ENCODE measurements at places on chromosomes 5 and 9.

DNA sequence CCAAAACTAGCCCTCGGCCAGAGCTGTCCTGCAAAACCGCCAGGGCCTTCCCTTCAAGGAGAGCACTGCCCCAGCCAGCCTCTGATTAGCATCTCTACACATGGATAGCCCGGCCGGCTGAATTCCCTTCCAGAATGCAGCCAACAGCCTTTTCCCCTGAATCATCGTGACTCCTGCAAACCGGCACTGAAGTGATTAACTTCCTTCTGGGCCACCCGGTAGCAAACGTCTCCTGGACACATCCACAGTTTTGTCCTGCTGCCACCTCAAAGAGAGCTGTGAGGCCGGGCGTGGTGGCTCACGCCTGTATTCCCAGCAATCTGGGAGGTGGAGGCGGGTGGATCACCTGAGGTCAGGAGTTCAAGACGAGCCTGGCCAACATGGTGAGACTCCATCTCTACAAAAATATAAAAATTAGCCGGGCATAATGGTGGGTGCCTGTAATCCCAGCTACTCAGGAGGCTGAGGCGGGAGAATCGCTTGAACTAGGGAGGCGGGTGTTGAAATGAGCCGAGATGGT lies 21.1 kb upstream of the EEIG1 start:
- no peak for DNase-seq

- DNase-seq: no peak
Measured at GRCh38 chr9:131776473-131776872, 36.6 kb upstream of the RAPGEF1 start.

DNA sequence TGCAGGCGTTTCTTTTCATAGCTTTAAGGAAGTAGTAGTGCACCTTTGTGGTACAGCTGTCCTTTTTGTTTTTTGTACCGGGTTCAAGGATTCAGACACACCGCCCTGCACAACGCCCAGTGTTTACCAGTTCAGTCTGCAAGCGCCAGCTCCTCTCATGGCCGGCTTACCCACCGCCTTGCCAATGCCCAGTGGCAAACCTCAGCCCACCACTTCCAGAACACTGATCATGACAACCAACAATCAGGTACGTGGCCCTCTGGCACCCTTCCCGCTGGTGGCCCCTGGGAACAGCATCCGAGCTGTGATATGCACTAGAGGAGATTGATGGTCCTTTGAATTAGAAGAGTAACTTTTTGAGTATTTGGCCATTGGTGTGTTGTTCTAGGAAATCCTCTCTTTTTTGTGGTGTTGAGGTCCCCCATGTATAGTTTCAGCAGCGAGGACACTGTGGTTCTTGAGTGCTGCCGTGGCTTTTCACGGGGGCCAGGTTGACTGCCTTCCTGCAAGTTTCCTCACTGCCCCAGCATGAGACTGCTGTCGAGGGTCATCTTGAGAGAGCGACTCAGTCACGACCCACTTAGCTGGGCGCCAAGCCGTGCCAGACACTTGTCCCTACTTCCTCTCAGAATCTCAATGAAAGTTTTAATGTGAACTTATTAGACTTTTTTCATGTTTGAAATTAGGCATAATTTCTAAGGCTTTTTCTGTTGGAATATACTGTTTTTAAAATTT lies 37.9 kb downstream of the TENT4A start:
- no peak for DNase-seq

- no peak for DNase-seq
Measured at GRCh38 chr9:136848393-136849037, 694 bp upstream of the PHPT1 start.

DNA sequence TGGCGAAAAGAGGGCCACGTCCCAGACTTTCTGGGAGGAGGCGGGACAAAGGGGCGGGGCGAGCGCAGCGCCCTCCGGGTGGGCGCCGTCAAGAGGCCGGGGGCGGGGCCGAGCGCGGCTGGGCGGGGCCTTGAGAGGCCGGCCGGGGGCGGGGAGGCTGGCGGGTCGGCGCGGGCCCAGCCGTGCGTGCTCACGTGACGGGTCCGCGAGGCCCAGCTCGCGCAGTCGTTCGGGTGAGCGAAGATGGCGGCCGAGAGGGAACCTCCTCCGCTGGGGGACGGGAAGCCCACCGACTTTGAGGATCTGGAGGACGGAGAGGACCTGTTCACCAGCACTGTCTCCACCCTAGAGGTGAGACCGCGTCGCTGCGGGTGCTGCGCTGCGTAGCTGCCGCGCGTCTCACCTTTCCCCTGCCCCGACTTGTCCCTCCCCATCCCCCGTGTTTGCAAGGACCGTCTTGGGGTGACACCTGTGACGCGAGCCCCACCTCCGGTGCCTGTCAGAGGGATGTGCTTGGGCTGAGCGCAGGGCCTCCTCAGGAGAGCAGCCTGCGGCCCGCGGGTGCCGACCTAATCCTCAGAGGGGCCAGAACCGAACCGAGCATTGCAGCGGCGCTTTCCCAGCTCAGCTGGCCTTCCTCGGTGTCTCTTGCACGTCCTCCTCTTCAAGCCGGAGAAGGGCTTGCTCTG lies at the start of gene SNX2:
SNX2 (plus strand) TSS at position 220 of the 689 bp plus-strand sequence; CDS start at position 244, 24 bp downstream.
- DNase-seq: no peak

- DNase-seq: no peak
Measured at GRCh38 chr5:104199771-104200170, 637.2 kb upstream of the NUDT12 start.

DNA sequence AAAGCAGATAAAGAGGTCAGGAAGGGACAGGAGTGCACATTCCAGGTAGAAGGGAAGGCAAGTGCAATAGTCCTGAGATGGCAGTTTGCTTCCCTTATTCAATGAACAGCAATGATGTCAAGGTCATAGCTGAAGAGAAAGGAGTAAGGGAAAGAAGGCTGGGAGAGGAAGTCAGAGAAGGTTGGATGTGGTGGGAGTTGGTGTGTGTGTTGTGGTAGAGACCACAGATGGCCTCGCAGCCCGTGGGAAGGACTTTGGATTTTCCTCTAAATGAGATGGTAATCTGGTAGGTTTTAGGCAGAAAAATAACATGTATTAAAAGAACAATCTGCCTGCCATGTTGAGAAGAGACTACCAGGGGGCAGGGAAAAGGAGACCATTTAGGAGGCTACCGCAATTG lies 25.1 kb upstream of the LPAR1 start:
- no peak for DNase-seq

DNA sequence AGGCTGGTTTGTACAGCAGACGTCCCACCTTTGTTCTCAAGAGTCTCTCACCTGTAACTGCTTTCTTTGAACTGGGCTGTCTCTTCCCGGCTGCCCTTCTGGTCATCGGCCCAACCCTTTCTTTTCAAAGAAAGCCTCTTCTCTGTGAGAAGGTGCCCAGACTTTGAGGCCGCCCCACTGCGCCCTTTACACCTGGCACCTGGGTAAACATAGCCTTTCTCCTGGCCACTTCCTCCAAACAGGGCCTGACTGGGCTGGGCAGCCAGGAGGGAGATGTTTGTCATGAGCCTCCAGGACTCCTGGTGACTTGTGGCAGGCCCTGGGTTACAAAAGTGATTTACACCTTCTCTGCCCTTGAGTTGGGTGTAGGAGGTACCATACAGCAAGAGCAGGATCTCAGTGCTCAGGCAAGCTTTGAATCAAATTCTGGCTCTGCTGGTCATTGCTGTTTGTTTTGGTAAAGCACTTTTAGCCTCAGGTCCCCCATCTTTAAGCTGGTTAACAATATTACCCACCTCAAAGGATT lies 127.2 kb upstream of the CXCL14 start:
- no peak for DNase-seq

DNA sequence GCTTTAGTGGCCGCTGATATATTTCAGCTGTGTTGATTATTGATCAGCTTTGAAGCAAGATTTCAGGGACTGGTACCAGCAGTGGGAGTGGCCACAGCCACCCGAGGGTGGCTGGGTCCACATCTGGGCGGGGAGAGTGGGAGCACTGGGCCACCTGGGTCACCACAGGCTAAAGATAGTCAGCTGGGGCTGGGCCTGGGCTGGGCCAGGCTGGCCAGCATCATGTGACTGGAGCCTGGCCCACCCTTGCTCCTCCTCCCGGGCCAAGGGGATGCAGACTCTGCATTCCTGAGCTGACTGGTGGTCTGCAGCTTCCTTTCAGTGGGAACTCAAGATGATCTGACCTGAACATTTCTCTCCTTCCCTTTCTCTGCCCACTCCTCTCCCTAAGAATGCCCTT lies 27.1 kb downstream of the LARP1 start:
- DNase-seq: no peak

- no peak for DNase-seq
Measured at GRCh38 chr9:81819155-81819554, 109.1 kb upstream of the SPATA31D4 start.

- no peak for DNase-seq
Measured at GRCh38 chr5:12095808-12096281, 191.6 kb upstream of the CTNND2 start.

DNA sequence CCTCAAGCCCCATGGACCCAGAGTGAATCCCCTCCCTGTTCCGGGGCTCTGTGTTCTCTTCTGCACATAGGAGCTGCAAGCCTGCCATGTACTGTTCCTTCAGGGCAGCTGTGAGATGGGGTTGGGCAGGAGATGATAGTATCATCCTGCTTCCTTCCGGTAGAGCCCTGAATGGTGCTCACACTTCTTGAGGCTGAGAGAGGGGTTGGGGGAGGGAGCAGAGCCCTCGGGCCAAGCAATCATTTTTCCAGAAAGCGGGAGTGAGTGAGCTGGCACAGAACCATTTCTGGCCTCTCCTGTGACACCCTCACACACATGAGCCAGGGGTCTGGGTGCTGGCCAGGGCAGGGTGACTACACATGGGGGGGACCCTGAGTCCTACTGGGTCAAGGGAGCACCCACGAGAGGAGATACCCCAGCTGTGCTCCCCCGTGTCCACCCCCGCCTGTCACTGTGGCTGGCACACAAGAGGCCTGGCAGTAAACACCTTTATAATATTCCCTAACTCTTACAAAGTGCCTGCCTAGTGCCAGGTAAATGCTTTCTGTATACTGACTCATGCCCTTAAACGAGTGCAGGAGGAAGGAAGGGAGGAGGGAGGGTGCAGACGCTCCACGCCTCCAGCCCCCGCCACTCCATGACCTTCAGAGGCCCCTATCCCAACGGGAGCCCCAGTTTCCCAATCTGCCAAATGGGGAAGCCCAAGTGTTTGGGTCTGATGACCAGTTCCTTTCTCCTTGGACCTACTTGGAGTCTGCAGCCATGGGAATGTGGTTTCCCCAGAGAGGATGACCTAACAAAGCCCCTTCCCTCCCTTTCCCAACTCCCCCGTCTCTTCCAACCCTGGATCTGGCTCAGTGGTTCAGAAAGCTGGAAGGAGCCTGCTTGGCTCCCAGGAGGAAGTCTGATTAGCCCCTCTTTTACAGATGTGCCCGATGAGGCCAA lies 15.5 kb downstream of the AKNA start:
- no peak for DNase-seq

DNA sequence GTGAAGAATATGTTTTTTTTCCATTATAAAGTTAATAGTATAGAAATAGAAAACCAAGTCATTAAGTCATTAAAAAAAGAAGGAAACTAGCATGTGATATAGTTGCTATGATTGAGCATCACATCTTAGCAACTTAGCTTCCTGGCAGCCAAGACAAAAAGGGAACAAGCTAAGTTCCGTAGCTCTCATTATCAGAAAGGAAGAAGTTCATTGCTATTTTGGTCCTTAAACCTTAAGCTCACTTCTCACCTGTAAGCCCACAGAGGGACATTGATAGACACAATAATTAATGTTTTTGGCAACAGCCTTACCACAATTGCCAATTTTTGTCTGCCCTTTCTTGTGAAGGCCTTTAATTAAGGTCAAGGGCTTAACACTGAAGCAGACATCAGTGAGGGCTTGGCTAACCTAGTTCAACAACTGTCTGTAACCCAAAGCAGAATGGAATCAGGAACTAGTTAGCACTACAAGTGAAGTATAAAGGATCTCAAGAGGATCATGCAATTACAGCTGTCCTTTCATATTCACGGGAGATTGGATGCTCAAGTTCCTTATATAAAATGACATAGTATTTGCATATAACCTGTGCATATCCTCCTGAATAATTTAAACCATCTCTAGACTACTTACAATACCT lies 24.0 kb upstream of the KLF4 start:
- DNase-seq: no peak

DNA sequence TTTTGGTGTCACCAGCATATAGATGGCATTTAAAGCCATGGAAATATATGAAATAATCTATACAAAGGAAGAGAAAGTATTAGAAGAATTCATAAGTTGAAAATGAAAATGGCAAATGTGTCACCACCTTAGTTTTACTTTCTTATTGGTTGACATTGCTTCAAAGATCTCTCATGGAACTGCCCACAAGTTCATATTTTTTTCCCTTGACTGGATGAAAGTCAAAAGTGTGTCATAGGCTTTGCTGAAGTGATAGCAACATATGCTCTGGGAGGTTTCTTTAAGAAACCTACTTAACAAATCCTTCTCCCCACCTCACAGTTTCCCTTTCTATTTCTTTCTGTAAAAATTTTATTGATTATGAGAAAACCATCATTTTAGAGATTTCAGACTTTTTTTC lies 127.2 kb downstream of the VPS13A start:
- no peak for DNase-seq

DNA sequence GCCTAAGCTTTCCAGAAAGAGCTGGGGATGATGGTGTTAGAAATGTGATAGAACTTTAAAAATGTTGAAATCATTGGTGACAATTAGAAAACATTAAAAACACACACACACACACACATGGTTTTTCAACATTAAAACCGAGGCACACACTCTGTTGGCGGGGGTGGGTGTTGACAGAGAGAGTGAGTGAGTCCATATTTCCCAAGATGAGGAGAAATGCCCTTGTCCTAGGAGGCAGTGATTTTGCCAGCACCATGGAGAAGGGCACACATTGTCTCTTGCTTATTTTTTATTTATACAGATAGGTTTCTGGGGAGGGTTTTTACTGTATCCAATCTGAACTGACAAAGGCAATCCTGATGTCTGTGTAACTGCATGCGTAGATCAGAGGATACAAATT lies 152.5 kb downstream of the INSYN2B start:
- DNase-seq: no peak

DNA sequence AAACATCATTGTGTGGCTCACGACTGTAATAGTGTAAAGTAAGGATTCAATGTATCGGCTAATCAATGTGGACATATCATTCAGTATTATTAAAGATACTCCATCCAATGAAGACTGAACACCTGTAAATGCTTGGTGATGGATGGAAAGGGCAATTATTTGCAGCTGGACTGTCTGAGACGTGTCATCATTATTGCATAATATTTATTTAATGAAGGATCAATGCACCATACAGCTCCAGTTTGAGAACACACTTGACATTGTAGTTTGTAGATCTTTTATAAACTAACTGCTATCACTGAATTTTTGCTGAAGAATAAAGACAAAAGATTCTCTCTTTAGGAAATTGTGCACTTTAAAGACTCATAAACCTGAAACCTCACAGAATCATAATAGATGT lies 117.6 kb upstream of the CCDC152 start:
- DNase-seq: no peak

- no peak for DNase-seq
Measured at GRCh38 chr5:36389245-36389644, 87.5 kb upstream of the RANBP3L start.

GRCh38 chr9:33135470-33135958 lies 31.6 kb downstream of the B4GALT1 start:
- no peak for DNase-seq

Measured in epithelial cell of prostate (primary cell).